Activated T-helper 2 cell treated with anti-CD3 and anti-CD28 coated beads, Interferon-gamma antibody, Interleukin-2, Interleukin-4, amounts not matched to agents 10 μg/mL and 5 μg/mL and 100 μg/mL, durations not matched to agents 14 hours and 24 hours and 36 hours (primary cell): ENCODE measurements at places on chromosomes 1 and 21. TPM values are rescaled to one million over a fixed set of nuclear protein-coding genes. Genes with fewer than 3 reads are reported as not detected.

DNA sequence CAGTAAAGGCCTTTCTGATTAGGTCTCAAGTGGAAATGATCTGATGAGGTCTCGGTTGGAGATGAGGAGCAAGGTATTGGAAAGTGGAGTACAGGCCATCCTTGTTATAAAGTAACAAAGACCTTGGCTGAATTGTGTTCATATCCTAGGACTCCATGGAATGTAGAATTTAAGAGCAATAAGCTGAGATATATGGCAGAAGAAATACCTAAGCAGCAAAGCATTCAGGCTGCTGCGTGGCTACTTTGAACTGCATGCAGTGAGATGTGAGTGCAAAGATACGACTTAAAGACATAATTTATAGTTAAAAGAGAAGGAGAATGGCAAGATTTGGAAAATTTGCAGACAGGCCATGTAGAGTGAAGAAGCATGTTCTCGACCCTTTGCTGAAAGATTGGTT, 11.2 kb upstream of the XPR1 start:
- DNase-seq, result no peak

DNA sequence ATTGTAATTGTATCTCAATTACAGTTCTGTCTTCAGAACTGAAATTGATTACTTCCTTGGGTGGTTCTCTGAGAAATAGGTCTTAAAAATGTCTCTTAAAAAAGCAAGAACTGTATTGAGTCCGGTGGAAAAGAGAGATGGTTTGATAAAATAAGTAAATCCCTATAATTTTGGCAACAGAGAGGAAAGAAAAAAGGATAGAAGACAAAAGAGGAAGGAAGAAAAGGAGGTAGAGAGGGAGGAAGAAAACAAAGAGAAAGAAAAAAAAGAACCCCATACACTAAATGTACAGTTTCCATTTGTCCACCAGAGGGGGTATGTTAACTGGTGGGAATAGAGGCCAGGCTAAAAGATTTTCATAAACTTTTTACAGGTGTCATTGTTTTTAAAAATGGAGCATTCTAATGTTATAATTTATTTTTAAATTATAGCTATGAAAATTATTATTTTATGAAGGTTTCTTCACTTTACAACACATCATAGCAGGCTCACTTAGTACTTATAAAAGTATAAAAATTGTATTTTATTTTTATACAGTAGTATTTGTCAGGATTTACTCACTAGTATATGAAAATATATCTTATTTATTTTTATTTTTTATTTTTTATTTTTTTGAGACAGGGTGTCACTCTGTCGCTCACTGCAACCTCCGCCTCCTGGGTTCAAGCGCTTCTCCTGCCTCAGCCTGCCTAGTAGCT, 2.1 kb upstream of the UBE2T start:
- DNase-seq, result no peak

DNA sequence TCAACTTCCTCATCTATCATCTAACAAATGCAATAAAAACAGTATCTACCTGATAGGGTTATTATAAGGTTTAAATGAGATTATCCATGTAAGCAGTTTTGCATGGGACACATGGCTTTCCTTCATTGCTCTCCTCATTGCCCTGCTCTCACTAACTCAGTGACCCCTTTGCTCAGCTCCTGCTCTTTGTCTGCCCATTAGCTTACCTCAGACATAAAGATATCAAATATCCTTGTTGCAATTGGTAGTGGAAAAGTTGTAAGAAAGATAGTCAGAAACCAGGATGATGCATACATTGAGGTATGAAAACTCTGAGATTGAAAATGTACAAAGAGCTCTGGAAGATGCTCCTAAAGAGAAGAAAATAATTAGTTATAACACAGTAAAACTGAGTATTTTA, 89.8 kb downstream of the EVI5 start:
- DNase-seq, result no peak

Gene RNF223
- total RNA-seq, result not detected in 2 replicates
